ENCODE measurements at places on chromosomes 7 and 10.

DNA sequence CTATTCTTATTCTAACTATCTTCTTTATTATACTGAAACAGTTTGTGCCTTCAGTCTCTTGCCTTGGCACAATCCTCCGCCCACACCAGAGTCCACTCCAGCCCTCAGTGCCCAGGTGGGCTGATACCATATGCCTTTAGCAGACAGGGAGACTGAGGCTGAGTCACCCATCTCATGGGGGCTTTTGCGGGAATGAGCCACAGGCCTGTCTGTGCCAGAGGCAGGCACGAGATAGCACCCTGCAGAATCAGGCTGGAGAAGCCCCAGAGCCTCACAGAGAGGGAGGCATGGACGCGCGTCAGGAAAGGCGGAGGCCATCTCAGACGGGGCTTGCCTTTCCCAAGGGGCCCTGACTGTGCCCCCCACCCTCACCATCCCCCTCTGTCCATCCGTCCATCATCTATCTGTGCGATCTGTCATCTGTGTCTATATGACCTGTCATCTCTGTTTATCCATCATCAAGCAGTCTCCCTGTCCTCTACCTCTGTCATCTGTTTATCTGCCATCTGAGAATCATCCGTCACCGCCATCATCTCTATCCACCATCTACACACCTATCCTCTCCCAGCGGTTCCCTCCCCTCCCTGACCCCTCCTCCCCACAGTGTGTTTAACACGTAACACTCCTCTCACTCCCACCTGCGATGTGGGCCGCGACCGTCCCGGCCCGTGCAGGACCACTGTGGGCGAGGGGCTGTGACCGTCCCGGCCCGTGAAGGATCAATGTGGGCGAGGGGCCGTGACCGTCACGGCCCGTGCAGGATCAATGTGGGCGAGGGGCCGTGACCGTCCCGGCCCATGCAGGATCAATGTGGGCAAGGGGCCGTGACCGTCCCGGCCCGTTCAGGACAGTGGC is 7.3 kb upstream of the ADAP1 start:
- H3K27me3 ChIP-seq, result peaks cover 8% of the 10 kb centered on the region
- no peak for DNase-seq
- no peaks in the 10 kb centered on the region for H3K36me3 ChIP-seq
- no peak overlapping the region for H3K27ac ChIP-seq
- H3K4me1 ChIP-seq, result no peaks in the 10 kb centered on the region

DNA sequence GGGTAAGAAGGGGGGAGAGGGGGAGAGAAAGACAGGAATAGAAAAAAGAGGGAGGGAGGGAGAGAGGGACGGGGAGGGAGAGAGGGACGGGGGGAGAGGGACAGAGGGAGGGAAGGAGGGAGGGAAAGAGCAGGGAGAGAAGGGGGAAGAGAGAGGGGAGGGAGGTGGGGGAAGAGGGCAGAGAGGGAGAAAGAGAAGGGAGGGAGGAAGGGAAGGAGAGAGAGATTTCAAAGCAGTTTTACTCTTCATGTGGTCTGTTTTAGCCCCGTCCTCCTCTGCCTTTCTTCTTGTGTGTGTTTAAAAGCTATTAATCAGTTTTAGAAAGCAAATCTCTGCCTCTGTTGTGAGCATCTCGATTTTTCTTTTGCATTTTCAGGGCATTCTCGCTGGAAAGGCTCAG is 237.0 kb downstream of the WDR37 start:
- no peak for DNase-seq
- H3K27ac ChIP-seq, result no peak overlapping the region
- H3K4me1 ChIP-seq, result no peaks in the 10 kb centered on the region

DNA sequence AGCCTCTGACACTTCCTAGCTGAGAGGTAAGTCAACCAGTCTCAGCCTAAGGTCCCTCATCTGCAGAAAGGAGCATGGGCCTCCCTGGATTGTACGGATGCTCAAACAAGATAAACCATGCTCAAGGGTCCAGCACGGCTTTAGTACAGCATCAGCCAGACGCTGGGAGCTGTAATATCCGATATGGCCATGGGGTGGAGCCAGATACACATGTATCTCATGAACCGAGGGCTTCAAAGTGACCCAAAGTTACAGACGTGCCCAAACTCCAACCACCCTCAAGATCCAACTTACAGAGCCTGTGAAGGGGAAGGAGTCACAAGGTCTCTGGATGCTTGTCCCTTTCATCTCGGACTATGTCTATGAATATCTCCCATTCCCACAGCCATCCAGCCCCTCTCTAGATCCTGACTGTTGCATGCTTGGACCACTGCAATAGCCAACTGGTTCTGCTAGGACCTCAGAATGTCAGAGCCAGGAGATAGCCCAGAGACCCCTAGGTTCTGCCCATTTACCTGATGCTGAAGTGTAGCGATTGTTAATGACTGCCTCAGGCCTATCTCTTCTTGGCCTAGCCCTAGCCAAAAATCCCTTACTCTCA is 142.4 kb downstream of the SH3PXD2A start:
- no peak overlapping the region for H3K4me3 ChIP-seq
- H3K4me1 ChIP-seq, result peaks cover 69% of the 10 kb centered on the region
- H3K27me3 ChIP-seq, result peaks cover 2% of the 10 kb centered on the region

DNA sequence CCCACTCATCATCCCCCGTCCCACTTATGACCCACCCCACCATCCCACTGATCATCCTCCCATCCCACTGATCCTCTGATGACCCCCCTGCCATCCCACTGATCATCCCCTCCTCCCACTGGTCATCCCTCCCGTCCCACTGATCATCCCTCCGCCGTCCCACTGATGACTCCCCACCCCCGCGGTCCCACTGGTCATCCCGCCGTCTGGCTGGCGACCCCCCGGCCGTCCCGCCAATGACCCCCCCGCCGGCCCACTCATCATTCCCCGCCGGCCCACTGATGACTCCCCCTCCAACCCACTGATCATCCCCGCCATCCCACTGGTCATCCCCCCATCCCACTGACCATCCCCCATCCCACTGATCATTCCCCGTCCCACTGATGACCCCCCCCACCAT is 161.1 kb downstream of the GRM8 start:
- no peak overlapping the region for H3K27ac ChIP-seq
- H3K36me3 ChIP-seq, result no peaks in the 10 kb centered on the region
- H3K4me3 ChIP-seq, result no peak overlapping the region
- DNase-seq, result no peak
- no peaks in the 10 kb centered on the region for H3K27me3 ChIP-seq

DNA sequence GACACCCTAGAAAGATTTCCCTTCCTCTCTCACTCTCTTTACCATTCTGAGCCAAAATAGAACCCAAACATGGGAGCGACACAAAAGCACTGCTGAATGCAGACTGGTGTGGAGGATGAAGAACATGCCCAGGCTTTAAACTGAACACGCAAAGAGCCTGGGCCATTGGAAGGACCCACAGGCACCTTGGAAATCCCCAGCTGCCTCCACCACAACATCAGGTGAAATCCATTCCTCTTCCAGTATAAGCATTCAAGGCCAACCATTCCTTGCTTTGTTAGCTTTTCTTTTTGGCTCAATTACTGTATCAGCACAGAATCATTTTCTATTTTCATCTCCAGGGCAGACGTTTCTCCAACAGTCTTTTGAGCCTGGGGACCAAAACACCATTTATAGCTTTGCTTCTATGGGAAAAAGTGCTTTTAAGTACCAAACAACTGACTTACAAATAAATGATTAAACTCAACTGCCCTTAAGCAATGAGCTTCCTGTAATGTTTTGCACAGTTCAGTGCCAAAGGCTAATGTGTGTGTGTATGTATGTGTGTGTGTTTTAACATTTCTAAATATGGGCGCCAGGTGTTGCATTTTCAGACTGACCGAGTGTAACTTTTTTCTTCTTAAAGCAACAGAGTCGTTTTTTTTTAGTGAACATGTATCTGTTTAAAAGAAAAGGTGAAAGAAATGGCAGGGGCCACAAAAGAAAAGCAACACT is 16.2 kb upstream of the BLNK start:
- H3K4me3 ChIP-seq, result no peak overlapping the region
- no peak overlapping the region for H3K27ac ChIP-seq
- no peaks in the 10 kb centered on the region for H3K36me3 ChIP-seq

- H3K27me3 ChIP-seq, result peaks cover 39% of the 10 kb centered on the region
- H3K27ac ChIP-seq, result no peak overlapping the region
- H3K4me1 ChIP-seq, result no peaks in the 10 kb centered on the region
- H3K4me3 ChIP-seq, result no peak overlapping the region
Observed at GRCh38 chr10:48759113-48759901, 74.6 kb downstream of the WDFY4 start.

DNA sequence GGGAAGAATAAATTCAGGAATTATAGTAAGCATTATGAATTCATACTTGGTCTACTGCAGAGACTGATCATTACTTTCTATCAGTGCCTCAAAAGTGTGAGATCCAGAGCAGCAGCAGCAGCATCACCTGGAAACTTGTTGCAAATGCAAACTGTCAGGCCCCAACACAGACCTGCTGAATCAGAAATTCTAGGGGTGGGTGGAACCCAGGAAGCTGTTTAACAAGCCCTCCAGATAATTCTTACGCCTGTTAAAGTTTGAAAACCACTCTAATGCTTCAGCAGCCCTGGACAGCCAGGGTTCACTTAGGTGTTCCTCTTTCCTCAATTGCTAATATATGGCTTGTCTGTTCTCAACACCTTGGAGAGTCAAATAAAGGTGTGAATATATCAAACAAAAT is 19.5 kb downstream of the CACUL1 start:
- H3K4me1 ChIP-seq, result peaks cover 27% of the 10 kb centered on the region
- no peak for DNase-seq
- H3K27ac ChIP-seq, result no peak overlapping the region
- H3K36me3 ChIP-seq, result no peaks in the 10 kb centered on the region
- H3K4me3 ChIP-seq, result no peak overlapping the region
